ENCODE measurements at places on chromosomes 16 and 17.

DNA sequence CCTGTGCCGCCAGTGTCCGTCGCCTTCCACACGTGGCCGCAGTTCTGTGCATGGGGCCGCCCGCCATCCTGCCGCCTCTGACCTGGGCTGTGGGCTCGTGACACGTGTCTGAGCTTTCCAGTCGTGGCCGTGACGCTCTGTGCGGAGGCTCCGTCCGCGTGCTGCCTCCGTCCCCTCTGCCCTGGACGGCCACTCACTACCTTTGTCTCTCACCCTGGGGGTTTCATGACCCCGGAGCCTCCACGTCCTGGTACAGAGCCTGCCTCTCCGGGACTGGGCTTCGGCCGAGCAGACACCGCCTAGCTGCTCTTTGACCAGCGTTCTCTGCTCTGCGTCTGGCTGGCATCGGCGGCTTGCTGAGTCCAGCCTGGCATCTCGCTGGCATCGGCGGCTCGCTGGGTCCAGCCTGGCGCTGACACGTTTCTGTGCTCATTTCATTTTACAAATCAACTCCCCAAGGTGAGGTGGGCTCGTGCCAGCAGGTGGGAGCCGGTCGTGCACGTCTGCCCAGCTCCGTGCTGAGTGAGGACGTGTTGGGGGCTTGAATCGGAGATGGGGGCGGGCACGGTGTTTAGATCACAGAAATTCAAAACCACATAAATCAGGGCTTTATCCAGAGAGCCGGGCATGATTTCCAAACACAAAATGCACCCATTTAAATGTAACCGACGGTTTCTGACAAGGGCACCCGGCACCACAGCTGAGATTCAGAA lies 44.3 kb upstream of the GNG13 start:
- DNase-seq, result no peak

- DNase-seq, result no peak
Observed at GRCh38 chr16:48605518-48606110, 4.4 kb downstream of the N4BP1 start.

- DNase-seq, result no peak
Observed at GRCh38 chr17:77253611-77254051, 112.9 kb downstream of the SEC14L1 start.

DNA sequence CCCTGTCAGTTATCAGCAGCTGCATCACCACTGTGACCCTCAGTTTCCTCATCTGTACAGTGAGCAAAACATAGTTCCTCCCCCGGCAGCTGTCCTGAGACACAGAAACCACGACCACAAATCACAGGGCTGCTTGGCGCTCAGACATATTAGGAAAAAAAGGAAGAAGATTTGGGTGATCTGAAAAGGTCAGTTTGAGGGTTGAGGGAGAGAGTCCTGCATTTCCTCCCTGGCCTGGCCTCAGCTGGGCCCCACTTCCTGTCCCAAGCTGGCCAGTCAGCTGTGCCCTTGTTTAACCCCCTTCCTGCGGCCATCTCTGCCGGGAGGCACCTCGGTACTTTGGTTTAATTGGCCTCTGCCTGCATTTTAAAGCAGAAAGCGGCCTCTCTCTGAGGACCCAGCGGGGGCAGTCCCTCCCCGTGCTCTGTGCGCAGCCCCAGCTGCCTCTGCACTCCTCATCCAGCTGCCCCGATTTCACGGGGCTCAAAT lies 24.0 kb upstream of the CIBAR2 start:
- no peak for DNase-seq

DNA sequence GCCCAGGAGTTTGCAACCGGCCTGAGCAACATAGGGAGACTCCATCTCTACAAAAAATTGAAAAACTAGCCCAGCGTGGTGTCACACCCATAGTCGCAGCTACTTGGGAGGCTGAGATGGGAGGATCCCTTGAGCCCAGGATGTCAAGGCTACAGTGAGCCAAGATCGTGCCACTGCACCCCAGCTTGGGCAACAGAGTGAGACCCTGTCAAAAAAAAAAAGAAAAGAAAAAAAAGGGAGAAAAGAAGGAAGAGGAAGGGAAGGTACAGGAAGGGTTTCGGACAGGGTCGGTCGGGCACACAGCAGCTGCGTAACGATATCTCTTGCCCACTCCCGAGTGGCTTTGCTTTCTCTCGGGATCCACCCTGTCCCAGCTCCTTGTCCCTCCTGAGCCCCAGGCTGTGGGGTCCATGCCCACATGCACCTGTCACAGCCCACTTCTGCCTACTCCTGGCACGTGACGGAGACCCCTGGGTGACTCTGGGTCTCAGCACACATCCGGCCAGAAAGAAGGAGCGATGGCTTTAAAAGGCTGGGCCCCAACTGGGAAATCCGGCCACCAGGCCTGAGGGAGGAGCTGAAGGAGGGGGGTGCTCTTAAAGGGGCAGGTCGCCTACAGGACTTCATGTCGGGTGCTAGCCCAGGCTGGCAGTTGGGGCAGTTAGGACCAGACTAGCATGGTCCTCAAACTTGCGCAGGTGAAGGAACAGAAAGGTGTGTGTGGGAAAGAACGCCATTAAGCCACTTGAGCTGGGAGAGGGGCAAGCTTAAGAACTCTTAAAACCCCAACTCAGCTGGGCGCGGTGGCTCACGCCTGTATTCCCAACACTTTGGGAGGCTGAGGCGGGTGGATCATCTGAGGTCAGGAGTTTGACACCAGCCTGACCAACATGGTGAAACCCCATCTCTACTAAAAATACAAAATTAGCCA lies at the start of gene GHDC:
TSS of gene GHDC (minus strand) at position 526 of the 931 bp plus-strand sequence. CDS start 913 bp downstream, outside the sequence.
- peak; percentile 61 for DNase-seq

GRCh38 chr17:63962298-63962744 lies 10.4 kb downstream of the SCN4A start:
- no peak for DNase-seq

DNA sequence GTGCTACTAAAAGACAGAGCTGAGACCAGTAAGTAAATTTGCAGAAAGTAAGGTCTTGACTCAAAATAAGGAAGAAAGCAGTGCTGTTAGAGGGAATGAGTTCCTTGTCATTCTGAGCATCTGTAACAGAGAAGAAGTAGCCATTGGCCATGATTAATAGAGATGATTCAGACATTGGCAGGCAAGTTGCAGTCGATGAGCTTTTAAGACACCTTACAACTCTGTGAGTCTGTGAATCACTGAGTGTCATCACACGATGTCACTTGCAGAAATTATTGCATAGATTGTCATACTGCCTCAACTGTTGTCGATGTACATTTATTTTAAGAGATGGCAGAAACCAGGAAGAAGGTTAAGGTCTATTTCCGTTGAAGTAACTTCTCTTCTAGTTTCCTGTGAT lies 201.1 kb upstream of the CDH13 start:
- DNase-seq, result no peak

GRCh38 chr17:9023392-9024218 lies 2.3 kb downstream of the NTN1 start:
- no peak for DNase-seq

DNA sequence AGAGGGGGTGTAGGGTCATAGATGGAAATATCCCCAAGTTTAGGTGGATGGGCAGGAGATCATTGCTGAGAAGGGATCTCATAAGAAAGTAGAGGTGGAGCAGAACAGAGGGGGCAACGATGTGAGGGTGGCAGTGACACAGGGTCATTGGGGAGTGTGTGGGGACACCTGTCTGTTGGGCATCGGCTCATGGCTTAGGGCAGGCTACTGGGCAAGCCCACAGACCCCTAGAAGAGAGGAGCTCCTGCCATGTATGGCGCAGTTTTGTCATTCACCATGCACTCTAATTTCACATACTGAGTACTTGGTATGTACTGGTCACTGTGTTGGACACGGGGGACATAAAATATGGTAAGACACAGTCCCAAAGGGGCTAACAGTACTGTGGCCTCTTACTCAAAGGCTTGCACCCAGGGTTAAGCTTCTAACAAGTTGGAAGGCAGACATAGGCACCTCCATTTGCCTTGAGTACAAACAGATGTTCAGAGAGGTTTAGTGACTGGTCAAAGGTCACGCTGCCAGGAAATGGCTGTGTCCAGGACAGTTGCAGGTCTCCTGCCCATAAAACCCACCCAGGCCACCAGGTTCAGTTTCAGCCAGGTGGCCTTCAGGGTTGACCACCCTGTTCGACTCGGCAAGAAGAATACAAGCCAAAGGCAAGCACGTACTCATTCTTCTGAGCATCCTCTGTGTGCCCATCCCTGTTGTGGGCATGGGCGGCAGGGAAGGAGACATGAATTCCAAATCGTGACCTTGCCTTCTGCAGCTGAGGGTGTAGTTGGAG lies 580.2 kb downstream of the KCNJ18 start:
- DNase-seq, result no peak

Measured in stimulated activated CD4-positive, alpha-beta T cell treated with anti-CD3 and anti-CD28 coated beads, Interleukin-15, amount 100 ng/mL, for 48 hours (primary cell).